ENCODE measurements at places on chromosomes 12 and 14. TPM values are rescaled to one million over a fixed set of nuclear protein-coding genes. Genes with fewer than 3 reads are reported as not detected.

Gene GPR137C
- 5.8 TPM for total RNA-seq

Gene CATSPERB
- not detected for total RNA-seq

Gene EFS
- total RNA-seq, result 0.80 TPM

Gene SLC22A17
- 13.9 TPM for total RNA-seq

Gene PLEKHD1
- total RNA-seq, result not detected

Gene CCDC196
- not detected for total RNA-seq

Gene SYNE3
- total RNA-seq, result 1.5 TPM

- peak; percentile 20 for DNase-seq
These were observed 107.5 kb downstream of the KITLG start for GRCh38 chr12:88472775-88473174.

DNA sequence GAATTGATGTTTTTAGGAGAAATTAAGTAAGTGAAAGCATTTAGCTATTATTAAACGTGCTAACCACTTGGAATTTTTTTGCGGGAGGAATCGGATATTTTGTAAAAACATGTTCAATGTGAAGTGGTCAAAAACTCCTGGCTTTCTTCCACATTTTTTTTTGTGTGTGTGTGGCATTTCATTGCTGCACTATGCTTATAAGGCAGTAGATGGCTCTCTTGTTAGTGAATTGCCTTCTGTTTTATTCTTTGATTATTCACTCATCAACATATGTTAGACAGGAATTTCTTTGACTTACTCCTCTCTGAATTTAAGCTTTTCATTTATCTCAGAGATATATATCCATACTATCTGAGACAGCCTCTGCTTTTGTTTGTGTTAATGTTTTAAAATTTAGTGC, 71.3 kb downstream of the DERA start:
- DNase-seq, result no peak

DNA sequence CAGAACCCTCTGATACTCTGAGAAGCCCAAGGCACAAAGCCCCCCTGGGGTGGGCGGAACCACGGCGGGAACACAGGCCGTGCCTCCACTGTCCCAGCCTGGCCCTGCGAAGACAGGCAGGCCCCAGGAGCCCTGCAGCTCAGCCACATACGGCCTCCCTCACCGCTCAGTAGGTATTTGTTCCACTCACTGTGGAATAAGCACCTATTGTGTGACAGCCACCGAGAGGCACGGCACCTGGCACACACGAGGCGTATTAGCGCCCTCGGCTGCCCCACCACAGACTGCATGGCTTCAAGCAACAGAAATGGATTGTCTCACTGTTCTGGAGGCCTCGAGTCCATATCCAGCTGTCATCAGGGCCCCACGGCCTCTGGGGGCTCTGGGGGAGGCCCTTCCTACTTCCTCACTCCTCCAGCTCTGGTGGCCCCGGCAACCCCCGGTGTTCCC, 66.3 kb downstream of the NCOR2 start:
- no peak for DNase-seq

- DNase-seq, result no peak
These were observed 474 bp downstream of the KCNK10 start for GRCh38 chr14:88322504-88323085.

GRCh38 chr14:51039252-51039651, 55.7 kb downstream of the TRIM9 start:
- no peak for DNase-seq

- DNase-seq, result peak; percentile 24
These were observed 91.7 kb upstream of the RASSF8 start for GRCh38 chr12:25866586-25867378.

DNA sequence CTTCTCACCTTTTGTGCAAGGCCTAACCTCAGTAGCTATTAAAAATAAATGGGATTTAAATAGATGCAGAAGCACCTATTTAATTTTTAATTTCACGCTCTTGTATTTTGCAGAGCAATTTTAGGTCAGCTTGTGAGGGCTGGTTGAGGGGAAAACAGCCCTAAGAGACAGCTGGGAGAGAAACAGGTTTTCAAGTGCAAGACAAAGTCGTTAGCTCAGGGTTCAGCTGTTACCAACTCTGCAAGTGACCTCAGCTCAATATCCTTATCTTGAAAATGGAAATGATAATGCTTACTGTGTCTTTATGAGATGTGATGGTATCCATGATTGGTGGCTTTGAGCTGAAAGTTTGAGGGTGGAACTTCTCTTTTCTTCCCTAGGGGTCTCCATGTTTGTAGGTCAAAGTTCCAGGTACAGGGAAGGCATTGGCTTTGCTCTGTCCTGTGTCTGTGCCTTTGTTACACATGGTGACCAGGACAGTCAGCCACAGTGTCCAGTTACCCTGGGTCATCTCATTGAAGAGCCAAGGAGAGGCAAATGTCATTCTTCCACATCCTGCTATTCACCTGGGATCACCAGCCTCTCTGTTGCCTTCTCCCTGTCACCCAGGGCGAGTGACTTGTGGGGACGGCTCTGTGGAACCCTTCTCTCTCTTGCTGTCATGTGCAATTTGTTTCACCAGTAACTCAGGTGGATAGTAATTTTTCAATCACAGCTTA, 100.3 kb downstream of the SAMD4A start:
- DNase-seq, result no peak

DNA sequence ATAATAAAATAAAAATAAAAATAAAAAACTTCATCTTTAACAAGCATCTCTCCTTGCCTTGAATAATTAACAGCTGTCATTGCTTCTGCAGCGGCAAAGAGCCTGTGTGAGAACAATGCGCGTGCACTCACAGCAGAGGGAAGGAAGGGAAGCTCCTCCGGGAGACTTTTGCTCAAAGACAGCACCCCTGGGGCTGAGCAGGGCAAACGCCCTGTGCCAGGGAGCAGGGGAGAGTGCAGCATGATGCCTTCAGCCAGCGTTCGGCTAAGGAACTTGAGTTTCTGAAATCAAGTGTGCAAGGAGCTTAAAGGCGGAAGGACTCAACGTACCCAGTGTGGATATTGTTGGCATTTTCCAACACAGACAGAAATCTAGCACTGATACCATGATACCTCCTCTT, 120.5 kb downstream of the RIMBP2 start:
- no peak for DNase-seq

- no peak for DNase-seq
These were observed 33.5 kb downstream of the CFL2 start for GRCh38 chr14:34680806-34681479.

GRCh38 chr14:21991130-21991529, 317.5 kb upstream of the OR4E1 start:
- no peak for DNase-seq

DNA sequence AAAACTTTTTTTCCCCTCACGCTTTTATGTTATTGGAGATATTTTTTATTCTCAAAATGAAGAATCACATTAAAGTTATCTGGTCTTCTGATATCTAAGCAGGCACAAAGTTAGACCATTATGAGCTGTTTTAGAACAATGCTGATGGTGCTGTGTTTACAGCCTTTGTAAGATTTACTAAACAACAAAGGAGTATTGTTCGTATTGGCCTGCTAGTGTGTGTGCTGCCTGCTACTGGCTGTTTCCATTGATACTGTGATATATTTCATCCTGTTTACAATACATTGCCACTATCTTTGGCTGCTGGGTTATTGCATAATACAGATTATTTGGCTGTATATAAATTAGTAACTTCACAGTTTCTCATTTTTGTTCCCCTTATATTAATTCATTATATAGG, 220.8 kb downstream of the ITPR2 start:
- DNase-seq, result no peak

DNA sequence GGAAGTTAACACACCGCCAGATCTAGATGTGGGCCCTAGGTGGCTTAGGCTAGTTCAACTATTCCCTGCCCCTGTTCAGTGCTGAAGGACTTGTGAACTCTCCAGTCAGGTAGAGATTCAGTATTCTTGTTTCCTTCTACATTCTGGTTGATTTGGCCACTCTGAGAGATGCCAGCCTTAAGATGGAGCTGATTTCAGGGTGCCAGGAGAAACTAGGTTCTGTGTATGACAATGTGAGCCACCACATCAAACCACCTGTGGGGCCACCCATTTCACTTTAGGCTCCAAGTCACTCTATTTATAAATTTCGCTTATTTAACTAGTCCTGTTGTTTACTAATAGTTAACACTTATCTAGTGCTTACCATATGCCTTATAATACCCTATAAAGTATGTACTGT, 26.0 kb downstream of the FRMD6 start:
- no peak for DNase-seq

- peak; percentile 71 for DNase-seq
These were observed 15.4 kb upstream of the NIN start for GRCh38 chr14:50846226-50846880.

Measured in Daoy (cell line).